ENCODE measurements at places on chromosomes 7 and 10.

DNA sequence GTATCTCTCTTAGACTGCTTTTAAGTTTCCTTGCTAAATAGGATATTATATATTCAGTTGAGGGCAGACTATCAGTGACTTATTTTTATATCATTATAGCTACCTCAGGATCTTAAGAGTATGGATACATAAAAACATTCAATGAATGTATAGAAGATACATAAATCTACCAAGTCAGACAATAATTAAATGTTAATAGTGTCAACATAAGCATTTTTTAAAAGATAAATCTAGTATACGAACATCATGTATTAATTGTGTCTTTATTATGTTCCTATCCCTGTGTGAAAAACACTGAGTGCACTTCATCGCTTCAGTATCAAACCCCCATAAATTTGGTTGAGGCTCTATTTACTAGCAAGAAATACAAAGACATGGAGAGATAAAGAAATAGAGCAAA lies 242.8 kb downstream of the CRPPA start:
- DNase-seq = no peak

DNA sequence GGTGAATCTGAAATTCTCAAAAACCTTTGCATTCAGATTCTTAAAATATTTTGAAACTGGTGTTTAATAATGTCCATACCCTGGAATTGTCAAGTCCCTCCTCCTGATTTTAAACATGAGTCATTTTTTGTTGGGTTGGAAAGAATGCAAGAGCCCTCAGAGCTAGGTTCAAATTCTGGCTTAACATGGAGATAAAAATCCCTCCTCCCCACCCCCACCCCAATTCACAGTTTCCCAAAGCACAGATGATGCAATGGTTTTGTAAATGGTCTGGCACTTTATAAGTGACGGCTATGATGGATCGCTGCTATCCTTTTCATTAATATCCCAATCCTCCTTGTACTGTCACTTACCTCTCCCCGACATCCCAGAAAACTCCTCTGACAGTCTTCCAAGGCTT lies 332.8 kb downstream of the PLXNA4 start:
- DNase-seq = no peak

DNA sequence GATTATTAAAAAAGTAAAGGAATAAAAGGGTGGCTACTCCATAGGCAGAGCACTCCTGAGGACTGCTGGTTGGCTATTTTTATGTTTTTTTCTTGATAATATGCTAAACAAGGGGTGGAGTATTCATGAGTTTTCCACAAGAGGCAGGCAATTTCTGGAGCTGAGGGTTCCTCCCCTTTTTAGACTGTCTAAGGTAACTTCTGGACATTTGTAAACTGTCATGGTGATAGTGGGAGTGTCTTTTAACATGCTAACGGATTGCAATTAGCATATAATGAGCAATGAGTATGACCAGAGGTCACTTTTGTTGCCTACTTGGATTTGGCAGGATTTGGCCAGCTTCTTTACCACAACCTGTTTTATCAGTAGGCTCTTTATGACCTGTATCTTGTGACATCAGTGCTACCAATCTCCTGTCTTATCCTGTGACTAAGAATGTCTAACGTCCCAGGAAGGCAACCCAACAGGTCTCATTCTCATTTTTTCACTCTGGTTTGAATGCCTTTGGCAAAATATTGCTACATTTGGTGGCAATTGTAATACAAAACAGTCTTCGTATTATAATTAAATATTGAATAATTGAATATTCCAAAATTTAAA lies 587.8 kb upstream of the POM121L12 start:
- DNase-seq = no peak

DNA sequence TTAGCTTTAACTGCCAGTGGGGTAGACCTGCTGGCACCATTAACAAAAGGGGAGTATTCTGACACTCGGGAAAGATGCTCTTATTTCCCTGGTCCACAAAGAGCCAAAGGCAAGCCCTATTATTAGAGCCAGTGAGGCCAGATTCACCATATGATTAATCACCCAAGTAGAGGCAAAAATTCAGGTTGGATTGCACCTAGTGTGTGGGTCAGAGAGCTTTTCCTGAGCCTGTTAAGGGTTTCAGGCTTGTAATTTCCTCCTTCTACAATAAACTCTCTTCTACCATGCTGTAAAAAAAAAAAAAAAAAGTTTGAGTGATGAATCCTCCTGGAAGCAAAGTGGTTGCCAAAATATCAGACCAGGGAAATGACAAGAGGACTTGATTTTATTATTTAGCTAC lies 163.5 kb downstream of the MBL2 start:
- DNase-seq = no peak

- no peak for DNase-seq
These were observed 3.1 kb upstream of the CUX1 start for GRCh38 chr7:101814081-101814990.

- no peak for DNase-seq
These were observed 86.2 kb upstream of the ANLN start for GRCh38 chr7:36303202-36304098.

GRCh38 chr10:132585732-132586722 lies 48.4 kb downstream of the INPP5A start:
- DNase-seq = no peak

DNA sequence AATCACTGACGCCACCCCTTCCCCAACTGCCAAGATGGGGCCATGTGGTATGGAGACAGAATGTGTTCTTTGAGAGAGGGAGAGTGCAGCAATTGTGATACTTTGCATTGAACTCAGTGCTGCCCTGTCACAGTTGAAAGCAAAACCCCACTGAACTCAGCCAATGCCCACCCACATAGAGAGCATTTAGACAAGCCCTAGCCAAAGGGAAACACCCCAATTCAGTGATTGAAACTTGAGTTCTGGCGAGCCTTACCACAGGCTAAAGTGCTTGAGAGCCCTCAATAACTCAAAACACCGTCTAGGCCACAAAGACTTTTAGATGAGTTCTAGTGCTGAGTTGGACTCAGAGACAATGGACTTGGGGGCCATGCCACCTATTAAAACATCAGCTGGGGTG lies 751.9 kb upstream of the POT1 start:
- no peak for DNase-seq

GRCh38 chr10:79335470-79336235 lies 11.6 kb upstream of the PPIF start:
- DNase-seq = no peak

GRCh38 chr7:151250181-151251132 lies 2.0 kb upstream of the SMARCD3 start:
- no peak for DNase-seq

DNA sequence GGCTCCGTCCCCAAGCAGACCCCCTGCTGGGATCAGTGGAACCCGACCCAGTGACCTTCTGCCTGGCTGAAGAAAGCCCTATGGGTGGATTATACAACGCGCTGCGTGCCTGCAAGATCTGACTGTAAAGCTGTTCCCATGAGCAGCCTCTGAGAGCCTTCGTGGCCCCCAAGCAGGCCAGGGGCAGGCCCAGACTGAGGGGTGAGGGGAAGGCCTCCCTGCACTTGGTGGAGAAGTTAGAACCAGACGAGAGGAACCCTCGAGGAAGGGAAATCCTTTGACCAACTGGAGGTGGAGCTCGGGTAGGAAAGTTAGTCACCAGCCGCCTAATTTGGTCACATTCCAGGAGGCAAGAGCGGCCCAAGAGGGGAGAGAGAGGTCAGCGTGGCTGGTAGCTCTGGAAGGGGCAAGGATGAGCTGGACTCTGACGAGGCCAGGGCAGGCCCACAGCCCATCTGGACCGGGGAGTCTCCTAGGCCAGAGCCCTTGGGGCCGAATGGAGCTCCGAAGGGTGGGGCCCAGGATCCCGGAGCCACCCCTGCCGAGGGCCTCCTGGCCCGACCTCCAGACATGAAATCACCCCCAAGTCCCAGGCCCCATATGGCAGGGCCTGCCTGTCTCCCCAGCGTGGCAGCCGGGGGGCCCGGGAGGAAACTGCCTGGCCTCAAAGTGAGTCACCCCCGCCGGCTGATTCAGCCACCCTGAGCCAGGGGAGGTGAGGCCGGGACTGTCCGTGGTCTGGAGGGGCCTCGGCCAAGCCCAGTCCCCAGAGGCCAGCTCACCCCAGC lies 23.3 kb upstream of the PDGFA start:
- no peak for DNase-seq

GRCh38 chr7:50826371-50827172 lies 43.9 kb upstream of the GRB10 start:
- DNase-seq = no peak

GRCh38 chr7:28477041-28477442 lies 64.7 kb downstream of the CREB5 start:
- no peak for DNase-seq

DNA sequence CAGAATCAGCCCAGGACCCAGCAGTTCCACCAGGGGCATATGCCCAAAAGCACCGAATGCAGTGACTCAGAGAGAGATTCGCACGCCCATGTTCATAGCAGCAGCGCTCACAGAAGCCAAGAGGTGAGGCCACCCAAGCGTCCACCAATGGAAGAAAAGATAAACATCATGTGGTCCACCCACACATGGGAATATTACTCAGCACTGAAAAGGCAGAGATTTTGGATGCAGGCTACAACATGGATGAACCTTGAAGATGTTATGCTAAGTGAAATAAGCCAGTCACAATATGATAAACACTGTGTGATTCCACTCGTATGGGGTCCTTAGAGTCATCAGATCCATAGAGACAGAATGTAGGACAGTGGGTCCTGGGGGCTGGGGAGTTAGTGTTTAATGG lies 427.4 kb downstream of the DNAJB6 start:
- no peak for DNase-seq

DNA sequence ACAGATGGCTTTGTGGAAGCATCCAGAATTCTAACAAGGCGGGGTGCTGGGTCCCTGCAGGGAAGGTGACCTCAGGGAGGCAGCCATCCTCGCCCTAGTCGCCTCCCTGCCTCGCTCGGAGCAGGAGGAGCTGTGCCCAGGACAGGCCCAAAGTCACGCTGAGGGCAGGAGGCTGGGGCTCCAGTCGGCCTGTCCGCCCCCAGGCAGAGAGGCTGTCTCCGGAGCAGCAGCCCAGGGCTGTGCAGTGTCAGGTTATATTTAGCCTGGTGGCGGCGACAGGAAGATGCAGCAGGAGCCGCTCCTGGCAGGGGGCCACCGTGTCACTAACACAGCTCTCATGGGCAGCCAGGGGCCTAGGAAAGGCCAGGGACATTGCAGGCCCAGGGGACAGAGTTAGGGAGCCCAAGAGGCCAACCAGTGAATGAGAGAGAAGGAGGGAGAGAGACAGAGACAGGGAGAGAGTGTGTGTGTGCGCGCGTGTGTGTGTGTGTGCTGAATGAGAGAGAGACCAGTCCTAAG lies 13.5 kb downstream of the KCNH2 start:
- DNase-seq = no peak
